Right forelimb (tissue), 1 donor: ENCODE measurements at places on chromosomes 2 and 18.

GRCh38 chr18:71405169-71405809 is 1116.4 kb downstream of the SOCS6 start:
- no peak for DNase-seq

DNA sequence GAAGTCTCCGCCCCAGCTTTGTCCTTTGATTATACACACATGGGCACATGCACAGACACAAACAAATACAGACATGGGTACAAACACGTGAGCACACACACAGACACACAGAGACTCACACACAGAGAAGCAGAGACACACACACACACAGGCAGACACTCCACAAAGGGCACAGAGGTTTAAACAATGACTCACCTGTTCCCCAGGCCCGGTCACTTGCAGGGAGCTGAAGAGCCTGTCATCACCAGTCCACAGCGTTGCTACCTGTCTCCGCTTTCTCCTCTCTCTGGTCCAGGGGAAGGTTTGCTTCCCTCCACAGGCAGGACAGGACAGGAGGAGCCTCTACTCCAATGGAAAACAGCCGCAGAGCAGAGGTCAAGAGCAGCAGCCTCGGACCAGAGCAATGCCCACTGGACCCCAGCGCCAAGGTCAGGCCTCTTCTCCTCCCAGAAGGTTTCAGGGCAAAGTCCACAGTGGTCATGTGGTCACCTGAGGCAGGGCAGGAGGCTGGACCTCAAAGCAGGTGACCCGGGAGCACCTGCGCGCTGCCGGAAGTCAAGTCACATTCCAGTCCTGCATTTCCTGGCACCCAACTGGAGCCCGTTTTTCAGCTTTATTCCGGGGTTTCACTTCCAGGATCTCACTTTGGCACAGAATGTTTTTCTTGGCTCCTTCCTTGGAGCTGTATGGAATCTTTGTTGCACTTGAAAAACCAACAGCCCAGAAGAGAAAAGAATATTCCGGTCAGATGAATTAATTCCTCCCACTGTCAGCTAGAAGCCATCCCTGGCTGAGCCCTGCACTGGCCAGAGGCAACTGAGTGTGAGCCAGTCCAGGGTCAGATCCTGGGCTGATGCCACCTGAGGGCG is at the start of gene RAB17:
Gene RAB17, minus strand, starts transcription at position 463 of the 869 bp plus-strand sequence. CDS start 4,580 bp downstream, outside the sequence.
- DNase-seq = no peak

GRCh38 chr18:68660354-68661183 is 54.3 kb downstream of the TMX3 start:
- DNase-seq = no peak

DNA sequence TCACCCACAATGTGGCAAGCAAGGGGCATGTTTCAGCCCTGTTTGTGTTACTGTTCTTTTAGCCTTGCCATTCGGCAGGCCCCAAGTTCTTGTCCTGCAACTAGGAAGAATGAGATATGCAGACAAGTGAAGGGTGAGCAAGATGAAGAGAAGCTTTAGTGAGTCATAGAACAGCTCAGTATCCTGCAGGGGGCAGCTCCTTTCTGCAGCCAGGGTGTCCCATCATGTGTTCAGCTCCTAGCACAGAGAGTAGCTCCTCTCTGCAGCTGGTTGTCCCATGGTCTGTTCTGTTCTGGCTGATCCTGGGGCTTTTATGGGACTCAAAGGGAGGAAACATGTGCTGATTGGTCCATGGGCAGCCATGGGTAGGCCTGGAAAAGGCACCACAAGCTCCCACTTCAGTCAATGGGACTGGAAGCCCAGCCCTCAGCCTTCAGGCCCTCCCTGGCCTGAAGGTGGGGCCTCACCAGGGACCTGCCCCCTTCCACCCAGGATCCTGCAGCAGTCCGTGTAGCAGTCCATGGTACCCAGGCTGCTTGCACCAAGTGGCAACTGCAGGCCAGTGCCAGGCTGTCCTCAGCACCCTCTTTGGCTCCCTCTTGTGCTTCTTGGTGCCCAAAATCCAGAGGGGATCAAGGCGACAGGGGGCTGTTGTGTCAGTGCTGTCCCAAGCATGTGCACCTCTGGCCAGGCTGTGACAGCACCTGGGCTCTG is 326.4 kb downstream of the NR4A2 start:
- DNase-seq = no peak

- no peak for DNase-seq
These were observed 58.6 kb downstream of the ZEB2 start for GRCh38 chr2:144461308-144461766.

GRCh38 chr2:135052997-135053474 is 944 bp downstream of the RAB3GAP1 start:
- DNase-seq = no peak

DNA sequence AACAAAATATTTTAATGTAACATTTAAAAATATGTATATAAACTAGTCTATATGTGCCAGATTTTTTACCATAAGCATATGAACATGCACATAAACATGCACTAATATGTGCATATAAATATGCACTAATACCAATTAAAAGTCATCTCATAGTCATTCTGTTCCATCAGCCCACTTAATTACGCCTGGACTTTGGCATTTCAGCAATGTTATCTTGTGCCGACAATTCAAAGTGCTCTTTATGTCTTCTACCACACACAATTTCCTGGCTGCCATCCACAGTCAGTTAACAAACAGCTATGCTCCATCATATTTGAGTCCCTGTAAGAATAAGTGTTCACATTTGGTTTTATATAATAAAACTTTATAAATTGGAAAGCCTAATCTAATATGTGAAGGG is 92.6 kb upstream of the TSPYL6 start:
- DNase-seq = no peak

DNA sequence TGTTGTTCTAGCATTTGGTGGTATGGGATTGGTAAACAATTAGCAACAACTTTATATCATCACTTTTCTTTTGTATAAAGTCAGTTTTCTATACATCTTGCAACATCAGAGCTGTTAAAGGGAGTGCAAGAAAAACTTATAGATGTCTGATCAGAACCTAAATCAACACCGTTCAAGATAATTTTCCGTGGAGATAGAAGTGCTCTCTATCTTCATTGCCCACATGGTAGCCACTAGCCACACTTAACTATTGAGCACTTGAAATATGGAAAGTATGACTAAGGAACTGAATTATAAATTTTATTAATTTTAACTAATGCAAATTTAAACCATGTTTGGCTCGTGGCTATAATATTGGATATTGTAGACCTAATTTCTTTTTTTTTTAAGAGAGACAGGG is 5.2 kb downstream of the TTC27 start:
- DNase-seq = no peak

DNA sequence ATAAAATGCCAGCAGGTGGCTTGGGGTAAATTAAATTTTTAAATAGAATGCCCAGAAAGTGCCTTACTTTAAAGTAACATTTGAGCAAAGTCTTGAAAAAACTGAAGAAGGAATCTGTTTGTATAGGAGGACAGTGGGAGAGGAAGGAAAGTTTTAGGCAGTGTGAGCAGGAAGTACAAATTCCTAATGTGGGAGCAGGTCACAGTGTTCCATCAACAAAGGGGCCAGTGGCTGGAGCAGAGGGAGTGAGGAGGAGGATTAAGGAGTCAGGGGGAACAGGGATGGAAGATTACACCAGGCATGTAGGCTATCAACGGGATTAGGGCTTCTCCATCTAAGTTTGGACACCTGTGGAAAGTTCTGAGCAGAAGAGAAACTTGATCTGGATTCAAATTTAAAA is 439.2 kb upstream of the REG3G start:
- no peak for DNase-seq

DNA sequence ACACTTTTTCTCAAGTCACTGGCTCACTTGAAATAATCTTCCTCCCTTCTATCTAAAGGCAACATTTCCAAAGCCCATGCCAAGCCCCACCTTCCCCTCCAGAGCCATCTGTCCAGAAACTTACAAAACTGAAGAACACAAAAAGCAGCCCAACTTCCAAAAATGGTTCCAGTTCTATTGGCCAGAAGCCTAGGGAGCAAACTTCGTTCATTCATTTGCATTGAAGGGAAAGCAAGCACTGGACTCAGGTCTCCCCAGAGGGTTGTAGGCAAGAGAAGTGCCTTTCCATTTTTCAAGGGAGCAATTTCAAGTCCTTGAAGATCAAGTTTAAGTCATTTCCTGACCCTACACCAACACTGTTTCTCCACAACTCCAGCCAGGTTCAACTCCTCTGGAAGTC is 585.0 kb downstream of the BCL11A start:
- DNase-seq = peak; percentile 47

DNA sequence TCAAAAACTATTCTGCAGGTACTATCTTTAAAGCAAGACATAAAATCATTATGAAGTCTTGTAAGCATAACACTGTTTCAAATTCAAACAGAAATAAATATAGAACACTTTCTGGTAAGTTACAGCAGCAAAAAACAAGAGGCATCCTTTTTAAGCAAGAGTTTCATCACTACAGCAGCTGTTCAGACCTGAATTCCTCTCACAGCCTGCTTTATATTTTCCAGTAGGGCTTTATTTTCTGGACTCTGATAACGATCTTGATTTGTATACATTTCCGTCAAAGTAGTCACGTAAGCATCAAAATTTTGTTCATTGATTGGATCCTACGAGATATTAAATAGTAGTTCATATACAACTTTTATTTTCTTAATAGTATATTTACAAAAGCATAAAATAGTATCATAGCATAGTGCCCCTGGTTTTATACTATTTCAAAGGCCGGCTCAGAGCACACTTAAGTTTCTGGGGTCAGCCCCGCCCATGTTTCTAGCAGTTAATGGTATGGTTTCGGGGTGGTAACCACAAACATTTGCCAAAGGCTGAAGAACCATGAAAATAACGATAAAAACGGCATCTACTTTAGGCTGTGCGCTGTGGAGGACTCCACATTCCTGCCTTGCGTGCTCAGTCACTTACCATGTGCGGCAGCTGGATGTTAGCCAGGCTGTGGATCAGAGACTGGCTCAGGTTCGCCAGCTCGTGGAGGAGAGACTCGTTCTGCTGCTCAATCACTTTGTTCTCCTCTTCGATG is 47.5 kb upstream of the PXDN start:
- peak; percentile 69 for DNase-seq

DNA sequence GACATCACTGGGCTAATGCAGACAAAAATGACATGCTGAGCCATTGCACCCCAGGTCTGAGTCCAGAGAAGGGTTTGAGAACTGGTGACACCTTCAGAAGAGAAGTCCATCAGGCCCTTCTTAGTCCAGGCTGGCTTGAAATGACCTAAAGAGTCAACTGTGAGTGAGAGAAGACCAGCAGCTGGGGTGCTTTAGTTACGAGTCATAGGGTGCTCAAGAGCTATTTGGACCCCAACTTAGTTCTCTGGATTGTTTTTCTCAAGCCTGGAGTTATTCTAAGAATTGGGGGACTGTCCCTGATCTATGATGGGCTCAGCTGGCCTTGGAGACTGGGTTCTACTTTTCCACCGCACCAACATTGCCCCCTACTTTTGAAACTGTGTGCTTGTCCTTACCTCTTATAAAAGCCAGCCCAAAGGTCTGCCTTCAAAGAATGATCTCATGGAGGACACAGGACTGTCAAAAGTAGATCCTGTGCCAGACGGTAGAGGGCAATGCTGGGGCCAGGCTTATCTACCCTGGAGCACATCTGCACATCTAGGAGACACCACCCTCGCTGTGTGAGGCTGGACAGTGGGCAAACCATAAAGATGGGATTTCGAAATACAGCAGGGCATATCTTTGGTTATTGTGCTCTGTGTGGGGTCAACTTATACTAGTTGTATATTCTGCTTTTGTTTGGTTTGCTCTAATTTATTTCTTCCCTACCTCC is 333.0 kb upstream of the SLC14A2 start:
- no peak for DNase-seq

DNA sequence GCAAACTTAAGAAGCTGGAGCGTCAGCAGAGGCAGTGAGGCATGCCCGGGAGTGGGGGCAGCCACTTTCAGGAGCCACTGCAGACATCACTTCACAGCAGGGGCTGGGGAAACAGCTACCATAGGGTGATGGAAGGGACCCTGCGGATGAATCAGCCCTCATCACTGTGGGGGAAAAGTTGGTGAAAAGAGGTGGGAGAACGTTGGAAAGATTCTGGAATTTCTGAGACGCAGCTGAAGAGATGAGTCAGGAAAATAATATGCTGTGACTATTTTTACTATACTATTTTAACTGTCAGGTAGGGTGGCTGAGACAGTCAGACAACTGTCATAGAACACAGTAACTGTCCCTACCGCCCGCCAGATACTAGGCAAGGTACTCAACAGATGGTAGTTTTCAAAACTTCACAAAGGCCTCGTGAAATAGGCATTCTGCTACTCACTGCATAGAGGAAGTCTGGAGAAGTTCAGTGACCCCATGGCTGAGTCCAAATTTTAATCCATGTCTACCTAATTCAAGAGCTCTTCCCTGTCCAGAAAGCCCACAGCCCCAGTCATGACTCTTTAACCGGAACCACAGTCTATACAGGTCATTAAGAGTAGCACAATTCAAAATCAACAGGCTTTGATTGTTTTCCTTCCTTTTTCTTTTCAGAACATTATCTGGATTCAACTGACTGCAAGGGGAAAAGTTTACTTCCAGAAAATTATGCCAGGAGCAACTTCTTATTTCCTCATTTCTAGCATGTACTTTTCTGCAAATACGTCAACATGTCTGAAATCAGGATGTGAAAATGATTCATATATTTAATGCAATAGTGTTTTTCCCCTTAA is 39.3 kb upstream of the EPB41L3 start:
- no peak for DNase-seq

- DNase-seq = no peak
These were observed 29.1 kb downstream of the MTCL1 start for GRCh38 chr18:8734496-8734895.

DNA sequence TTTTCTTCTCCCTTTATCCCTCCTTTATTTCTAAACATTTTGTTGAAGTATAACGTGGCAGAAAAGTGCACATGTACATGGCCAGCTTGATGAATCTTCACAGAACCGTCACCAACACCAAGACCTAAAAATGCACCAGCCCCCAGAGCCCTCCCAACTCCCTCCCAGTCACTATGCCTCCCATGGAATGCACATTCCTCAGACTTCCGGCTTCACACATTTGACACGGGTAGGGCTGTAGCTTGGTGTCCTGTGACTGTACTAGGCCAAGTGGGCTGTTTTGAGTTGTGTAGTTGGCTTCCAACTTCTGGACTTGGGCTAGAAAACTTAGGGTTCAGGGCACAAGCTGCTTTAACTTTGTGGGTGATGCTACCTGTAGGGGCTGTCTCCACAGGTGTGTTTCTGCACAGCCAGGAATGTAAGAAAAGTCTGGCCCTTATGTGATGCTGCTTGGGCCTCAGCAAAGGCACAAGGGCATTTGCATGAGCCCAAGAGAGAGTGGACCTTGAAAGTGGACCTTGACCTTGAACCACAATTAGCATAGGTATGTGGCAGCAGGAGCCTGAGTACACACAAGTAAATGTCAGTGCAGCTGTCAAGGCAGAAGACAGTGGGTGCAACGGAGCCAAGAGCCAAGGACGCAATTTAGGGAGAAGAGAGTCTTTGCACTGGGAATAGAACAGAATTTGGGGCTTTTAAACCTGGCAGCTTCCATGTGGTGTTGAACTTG is 78.4 kb downstream of the SEPTIN10 start:
- DNase-seq = peak; percentile 16

GRCh38 chr2:151381266-151381665 is 23.9 kb downstream of the TNFAIP6 start:
- no peak for DNase-seq

- DNase-seq = peak; percentile 41
These were observed 130.1 kb upstream of the COPS8 start for GRCh38 chr2:236955521-236956030.

- no peak for DNase-seq
These were observed 4.7 kb upstream of the STAT1 start for GRCh38 chr2:191018643-191019119.
